ENCODE measurements at places on chromosomes 3 and 15.

GRCh38 chr3:191695131-191695814 is 234.3 kb downstream of the PYDC2 start:
- no peak for DNase-seq

GRCh38 chr3:150345021-150345538 is 63.0 kb upstream of the TSC22D2 start:
- DNase-seq = no peak

DNA sequence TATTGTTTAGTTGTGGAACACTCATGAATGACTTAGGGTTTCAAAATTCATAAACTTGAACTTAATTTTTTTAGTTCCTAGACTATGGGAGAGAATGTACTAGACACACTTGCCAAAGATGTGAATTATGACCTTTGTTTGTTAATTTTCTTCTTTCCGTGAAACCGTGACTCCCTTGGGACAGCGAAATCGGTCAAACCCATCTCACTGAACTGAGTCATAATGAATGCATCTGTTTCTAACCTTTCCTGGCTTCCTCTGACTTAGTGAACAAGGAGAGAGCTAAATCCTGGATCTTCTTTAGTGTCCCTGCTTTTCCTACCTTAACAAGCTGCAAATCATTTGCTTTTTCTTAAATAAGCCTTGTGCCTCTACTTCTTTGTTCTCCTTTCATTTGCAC is 85.5 kb downstream of the LARS2 start:
- DNase-seq = no peak

DNA sequence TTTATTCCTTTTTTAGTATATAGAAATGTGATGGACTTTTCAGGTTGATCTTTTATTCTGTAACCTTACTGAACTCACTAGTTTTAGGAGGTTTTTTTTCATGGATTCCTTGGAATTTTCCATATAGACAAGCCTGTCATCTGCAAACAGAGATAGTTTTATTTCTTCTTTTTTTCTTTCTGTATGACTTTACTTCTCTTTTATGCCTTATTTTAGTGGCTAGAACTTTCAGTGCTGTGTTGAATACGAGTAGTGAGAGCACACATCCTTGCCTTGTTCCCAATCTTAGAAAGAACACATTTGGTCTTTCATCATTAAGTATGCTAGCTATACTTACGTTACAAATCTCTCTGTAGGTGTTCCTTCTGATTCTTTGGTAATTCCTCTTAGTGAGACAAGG is 336.5 kb downstream of the PTPRG start:
- no peak for DNase-seq

DNA sequence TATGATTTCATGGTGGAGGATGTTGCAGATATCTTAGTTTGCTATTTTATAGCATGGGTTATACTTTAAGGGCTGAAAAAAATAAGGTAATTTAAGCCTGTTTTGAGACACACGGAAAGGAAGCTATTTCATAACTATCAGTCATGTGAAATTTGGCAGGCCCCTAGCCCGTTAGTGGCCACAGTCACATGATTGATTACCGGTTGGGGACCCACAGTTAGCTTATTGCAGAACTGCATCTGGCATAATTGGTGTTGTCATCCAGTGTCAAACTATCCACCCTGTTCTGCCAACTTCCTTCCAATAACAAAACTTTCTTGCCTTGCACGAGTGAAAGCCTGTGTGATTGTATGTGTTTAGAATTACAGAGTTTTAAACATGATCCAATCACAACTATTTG is 35.2 kb downstream of the FNDC3B start:
- no peak for DNase-seq

DNA sequence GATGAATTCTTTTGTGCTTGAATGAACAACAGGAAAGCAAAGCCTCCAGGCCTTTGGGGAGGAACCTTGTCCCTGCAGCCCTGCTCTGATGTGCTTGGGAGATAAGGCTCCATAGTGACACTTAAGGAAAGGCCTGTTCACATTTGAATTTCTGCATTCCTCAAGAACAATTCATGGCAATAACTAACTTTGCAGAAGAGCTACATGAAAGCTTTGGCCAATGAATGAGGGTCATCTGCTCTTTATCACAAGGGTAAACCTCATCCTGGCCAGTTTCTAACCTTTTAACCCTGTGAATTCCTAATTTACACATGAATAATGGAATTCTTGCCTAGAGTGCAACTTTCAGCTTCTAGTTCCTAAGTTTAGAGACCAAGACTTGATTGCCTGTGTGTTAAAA is 5.6 kb downstream of the PRTG start:
- DNase-seq = no peak

DNA sequence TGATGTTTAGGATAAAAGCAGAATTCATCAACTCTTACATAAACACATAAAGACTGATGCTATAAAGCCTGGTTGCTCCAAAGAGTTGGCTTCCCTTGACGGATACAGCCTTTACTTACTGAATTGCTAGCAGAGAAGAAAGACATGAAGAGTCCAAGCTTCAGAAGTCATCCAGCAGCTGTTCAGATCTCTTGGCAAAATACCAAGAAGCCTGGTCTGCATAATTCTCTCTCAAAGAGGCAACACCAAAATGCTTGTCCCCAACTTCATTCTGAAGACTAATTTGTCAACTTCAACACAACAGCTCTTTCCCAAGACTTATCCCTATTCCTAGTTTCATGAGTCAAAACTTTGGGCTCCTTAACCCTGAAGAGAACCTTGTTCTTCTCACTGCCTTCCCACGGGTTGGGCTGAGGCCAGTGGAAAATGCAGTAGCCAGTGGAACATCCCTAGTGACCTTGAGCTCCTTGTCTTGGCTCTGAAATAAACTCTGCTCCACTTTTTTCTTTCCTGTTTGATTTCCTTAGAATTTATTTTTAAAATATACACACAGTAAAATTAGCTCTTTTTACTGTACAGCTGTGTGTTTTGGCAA is 119.2 kb upstream of the THBS1 start:
- DNase-seq = no peak

- DNase-seq = no peak
Observed at GRCh38 chr3:144263706-144264105, 292.1 kb downstream of the DIPK2A start.

GRCh38 chr15:28019594-28020309 is 79.4 kb downstream of the OCA2 start:
- DNase-seq = no peak

- DNase-seq = no peak
Observed at GRCh38 chr15:56428821-56429458, 36.0 kb downstream of the MNS1 start.

DNA sequence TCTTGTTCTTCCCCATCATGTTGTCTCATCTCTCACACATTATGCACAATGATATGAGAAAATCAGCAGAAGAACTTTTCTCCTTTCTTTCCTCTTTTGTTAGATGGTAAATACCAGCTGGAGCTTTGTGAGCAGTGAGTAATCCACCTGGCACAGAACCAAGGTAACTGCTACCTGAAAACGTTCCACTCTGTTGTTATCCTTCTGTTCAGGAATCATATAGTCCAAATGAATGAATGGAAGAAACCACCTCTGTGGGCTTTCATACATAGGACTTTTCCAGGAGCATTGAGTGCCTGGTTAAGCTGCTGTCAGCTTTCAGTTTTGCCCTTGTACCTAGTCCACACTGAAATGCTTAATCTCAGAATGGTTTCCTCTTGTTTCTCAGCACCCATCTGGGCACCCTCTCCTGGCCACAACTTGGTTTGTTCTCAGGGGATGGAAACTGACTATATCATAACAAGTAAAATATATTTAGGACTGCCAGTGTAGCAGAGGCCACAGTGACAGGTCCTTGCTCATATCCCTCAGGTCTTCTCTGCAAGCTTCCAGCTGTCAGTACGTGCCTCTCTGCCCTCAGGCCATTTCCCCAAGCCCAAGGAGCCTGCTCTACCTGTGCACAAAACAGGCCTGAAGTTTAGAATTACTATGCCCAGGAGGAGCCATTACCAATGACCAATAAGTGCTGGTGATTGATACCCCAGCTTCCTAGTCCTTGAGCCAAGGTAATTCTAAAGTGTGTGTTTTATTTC is 23.5 kb upstream of the SLC4A7 start:
- DNase-seq = no peak

GRCh38 chr3:140019946-140020345 is 85.0 kb downstream of the CLSTN2 start:
- DNase-seq = no peak

GRCh38 chr3:54882129-54882833 is 45.6 kb downstream of the LRTM1 start:
- DNase-seq = no peak

DNA sequence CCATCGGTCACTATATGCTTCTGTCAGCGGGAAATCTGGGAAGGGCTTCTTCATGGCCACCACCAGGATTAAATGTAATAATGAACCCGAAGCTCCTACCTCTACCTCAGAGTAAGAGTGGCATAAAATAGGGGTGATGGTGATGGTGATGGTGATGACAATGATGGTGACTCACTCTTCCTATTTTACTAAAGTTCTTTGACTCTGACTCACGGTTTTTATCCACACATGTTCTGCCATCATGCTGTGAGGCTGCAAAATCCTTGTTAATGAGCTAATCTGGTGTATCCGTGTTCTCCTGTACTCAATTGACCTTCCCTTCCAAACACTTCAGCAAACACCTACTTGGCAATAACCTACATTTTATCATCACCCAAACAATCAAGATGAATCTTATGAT is 18.3 kb upstream of the FOXP1 start:
- DNase-seq = no peak

DNA sequence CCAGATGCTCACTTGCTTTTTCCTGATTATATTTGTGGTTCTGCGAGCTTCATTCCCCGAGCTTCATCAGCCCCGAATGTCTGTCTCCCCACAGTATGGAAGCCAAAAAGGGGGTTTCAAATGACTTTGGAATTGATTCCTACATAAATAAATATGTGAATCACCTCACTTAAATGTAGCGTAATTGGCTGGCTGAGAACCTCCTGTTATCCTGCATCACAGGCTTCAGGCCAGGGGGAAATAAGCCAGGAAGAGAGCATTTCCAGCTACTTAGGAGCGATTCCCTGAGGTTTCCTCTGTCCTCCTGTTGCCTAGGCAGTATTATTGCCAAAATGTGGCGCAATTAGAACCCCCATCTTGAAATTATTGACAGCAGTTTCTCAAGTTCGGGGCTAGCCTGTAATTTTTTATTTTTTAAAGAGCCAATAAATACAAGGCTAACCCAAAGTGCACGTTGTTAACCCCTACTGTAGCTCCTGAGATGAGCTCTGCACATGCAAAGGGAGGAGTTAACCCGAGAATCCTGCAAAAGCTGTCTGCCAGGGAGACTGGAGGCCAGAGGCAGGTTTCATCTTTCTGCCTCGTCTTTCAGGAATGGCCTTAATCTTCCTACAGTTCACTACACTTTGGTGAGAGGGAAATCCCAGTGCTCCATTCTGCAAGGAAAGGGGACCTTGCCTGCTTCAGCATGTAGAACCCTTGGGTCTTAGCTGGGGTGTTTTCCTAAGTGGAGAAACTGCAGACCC is 148.2 kb downstream of the ADAMTS9 start:
- no peak for DNase-seq

GRCh38 chr3:119796368-119796767 is 14.5 kb downstream of the NR1I2 start:
- no peak for DNase-seq

- no peak for DNase-seq
Observed at GRCh38 chr3:97189835-97190234, 375.4 kb downstream of the EPHA6 start.

DNA sequence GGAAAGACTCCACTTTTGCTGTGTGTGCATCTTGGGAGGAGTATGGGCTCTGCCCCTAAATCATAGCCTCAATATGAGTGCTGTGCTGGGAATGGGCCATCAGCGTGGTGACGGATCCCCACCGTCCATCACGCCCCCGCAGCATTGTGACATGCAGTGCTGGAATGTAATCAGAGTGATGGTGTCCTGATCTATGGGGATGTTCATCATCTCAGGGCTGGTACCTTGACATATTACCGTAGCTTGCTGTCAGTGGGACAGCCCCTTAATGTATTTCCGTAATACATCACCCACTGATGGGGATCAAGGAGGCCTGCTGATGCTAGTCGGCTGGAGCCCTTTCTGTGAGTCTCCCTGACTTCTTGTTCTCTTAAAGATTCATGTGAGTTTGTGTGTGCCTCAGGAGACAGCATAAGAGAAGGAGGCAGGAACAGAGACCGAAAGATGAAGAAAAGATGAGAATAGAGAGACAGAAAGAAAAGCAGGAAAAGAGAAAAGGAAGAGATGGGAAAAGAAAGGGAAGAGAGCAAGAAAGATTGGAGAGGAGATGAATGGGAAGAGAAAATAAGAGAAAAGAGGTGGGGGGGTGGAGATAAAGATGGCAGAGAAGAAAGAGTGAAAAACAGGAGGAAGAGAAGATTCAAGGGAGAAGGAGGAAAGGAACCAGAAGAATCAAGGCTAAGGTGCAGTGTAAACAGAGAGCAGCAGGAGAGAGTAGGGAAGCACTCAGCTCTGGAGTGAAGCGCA is 183.7 kb downstream of the RPLP1 start:
- no peak for DNase-seq

- DNase-seq = no peak
Observed at GRCh38 chr15:73573572-73573971, 59.6 kb downstream of the NPTN start.

DNA sequence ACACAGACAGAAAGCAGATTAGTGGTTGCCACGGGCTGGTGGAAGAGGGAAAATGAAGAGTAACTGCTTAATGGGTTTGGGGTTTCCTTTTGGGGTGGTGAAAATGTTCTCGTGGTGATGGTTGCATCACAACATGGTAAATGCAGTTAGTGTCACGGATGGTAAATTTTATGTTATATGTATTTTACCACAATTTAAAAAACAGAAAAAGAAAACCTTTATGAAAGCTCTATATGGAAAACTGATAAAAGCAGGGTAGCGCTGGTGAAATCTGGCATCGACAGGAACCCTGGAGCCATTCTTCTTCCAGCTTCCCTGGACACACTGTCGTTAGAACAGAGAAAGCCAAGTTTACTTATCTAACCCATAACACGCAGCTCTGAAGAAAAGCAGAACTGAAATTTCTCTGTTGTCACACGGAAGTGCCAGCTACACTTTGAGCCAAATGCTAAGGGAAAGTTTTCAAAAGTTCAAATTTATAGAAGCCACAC is 287.7 kb upstream of the NR2F2 start:
- DNase-seq = no peak

DNA sequence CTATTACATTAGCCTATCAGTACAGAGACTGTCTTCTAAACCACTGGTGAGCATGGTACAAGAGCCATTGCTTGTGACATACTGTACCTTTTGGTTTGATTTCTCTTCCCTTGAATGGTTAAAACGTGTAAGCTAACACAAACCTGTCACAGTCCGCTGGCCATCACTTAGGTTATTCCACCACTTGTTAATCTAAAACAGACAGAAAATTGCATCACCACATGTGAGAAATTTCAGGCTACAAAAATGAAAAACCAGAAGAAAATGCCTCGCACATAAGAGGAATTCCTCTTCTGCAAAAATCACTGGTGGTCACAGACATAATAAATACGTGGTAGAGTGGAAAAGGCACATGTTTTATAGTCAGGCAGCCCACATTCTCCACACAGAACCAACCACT is 22.1 kb downstream of the PARL start:
- DNase-seq = no peak

- DNase-seq = no peak
Observed at GRCh38 chr3:185067173-185067572, 85.7 kb downstream of the C3orf70 start.

- DNase-seq = no peak
Observed at GRCh38 chr3:178437236-178437635, 99.0 kb upstream of the KCNMB2 start.

GRCh38 chr15:47813748-47814384 is 96.6 kb downstream of the SEMA6D start:
- no peak for DNase-seq

GRCh38 chr15:34332553-34333120 is 4.9 kb downstream of the SLC12A6 start:
- DNase-seq = no peak

- DNase-seq = no peak
Observed at GRCh38 chr3:8456412-8456811, 45.2 kb upstream of the LMCD1 start.

- no peak for DNase-seq
Observed at GRCh38 chr15:95972812-95973211, 357.7 kb upstream of the NR2F2 start.

Measured in activated naive CD4-positive, alpha-beta T cell (primary cell).